ENCODE measurements at places on chromosomes 3 and 15.

- no peak for DNase-seq
These were observed 30.5 kb downstream of the DUT start for GRCh38 chr15:48361685-48362084.

DNA sequence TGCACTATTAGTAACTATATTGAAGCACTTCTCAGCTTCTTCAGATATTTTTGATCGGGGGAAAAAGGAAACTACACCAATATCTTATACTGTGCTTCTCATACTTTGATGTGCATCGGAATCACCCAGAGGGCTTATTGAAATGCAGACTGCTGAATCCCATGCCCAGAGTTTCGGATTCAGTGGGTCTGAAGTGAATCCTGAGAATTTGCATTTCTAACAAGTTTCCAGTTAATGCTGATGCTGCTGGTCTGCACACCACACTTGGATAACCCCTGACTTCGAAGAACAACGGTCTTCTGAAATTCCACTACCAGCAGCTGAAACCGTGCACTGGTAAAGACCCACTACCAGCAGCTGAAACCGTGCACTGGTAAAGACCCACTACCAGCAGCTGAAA lies 243.9 kb downstream of the NTRK3 start:
- DNase-seq: no peak

DNA sequence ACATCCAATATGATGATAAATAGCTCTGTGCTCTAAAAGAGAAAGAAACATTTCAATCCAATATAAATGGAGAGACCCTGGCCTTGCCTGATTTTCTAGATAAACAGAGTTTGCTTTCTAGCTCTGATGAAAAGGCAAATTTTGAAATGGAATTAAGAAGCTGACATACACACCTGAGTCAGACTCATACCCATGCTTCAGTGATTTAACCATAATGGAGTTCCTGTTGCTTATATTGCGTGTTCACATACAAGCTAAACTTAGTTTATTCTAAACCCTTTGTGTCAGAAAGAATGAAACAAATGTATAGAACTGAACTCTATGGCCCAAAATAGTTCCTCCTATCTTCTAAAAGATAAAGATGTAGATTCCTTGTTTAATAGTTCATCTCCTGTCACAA lies 760.8 kb upstream of the ARPP21 start:
- DNase-seq: no peak

- DNase-seq: no peak
These were observed 145.1 kb downstream of the LPP start for GRCh38 chr3:188299068-188299467.

- DNase-seq: no peak
These were observed 357.5 kb upstream of the CADM2 start for GRCh38 chr3:84601303-84601702.

DNA sequence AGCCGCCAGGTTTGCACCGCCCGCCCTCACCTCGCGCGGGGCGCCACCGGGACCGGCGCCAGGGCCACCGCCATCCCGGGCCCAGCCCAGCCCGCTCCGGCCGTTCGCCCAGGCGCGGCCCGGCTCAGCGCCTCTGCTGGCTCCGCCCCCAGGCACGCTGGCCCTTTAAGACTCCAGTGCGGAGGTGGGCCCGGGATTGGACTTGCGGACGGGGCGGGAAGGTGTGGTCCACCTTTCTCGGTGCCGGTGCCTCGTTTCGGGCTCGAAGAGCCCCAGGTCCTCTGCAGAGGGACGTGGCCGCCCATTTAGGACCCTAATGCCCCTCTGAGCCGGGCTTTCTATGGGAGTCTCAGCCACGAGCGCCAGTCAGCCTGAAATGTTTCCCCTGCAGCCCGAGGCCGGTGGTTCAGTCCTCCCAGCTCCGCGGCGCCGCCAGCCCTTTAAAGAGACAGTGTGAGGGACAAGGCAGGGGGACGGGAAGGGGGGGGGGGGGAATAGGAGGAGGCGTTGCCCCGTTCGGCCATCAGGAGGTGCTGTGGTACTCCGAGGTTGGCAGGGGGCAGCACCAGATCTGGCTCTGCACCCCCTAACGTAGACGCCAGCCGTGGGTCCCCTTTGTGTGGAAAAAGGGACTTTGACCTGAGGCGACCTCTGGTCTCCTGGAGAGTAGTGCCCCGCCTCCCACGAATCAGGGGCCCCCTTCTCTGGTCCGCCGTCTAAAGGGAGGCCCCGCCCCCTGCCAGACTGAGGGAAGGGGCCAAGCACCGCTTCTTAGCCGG lies 1.0 kb downstream of the HYAL2 start:
- peak; percentile 69 for DNase-seq

- DNase-seq: no peak
These were observed 226.9 kb downstream of the MFSD1 start for GRCh38 chr3:159028706-159029105.

DNA sequence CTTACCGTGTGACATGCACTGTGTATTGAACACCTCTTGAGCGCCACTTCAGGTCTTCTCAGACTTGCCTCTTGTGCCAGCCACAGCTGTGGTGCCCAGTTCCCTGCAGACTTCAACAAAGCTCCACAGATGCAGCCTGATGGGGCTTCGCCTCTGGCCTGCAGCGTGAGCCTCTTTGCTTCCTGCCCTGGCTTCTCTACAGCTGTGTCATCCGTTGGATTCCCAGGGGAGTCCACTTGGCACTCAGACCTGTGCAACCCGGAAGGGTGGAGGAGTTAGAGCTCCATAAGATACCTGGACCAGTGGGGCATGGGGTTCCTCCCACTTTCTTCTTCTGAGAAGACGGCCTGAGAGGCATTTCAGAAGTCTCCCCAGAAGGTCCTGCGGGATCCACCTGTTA lies 57.7 kb upstream of the BNIP2 start:
- no peak for DNase-seq

- no peak for DNase-seq
These were observed 35.5 kb downstream of the ZBTB20 start for GRCh38 chr3:115111632-115112031.

GRCh38 chr15:64460724-64461720 lies 644 bp downstream of the ZNF609 start:
- DNase-seq: peak; percentile 16

All from stimulated activated CD4-positive, alpha-beta T cell treated with anti-CD3 and anti-CD28 coated beads, TNF-alpha, amount 100 ng/mL, for 4 hours (primary cell).